ENCODE measurements at places on chromosomes 3 and 15.

- no peak for DNase-seq
These were observed 6.6 kb downstream of the CSPG4 start for GRCh38 chr15:75705854-75706681.

DNA sequence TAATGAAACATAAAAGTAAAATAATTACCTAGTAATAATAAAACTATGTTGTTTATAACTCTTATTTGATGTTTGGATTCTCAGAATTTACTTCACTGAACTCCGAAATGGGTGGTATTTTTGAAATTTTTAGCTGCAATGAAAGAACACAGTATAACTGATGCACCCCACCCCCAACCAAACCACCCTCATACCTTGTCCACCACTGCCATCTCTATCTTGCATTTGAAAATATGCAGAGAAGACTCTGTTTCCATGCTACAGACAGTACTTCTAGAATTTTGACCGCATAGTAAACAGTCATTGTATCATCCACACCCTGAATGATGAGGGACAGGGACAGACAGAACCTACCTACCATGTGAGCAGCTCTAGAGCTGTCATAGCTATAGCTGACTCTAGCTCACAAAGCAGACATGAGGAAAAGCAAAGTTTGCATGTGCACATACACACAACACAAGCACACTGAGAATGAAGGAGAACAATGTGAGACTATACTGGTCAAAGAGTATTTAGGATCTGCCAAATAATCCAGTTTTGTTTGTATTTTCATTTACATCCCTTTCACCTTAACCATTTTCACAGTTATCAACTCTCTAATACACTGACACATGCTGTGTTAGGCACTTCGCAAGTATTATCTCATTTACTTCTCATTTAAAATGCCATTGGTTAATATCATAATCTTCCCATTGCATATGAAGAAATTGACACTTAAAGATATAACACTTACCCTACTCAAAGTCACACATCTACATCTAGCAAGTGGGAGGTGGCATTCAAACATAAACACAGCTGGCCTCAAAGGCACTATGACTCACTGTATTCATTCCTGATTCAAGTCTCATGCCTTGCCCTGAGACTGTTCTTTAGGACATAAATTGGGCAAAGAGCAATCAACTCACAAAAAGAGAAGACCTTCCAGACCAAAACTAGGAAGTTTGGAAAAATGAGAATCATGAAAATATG is 1014.7 kb upstream of the CFAP20DC start:
- peak; percentile 51 for DNase-seq

DNA sequence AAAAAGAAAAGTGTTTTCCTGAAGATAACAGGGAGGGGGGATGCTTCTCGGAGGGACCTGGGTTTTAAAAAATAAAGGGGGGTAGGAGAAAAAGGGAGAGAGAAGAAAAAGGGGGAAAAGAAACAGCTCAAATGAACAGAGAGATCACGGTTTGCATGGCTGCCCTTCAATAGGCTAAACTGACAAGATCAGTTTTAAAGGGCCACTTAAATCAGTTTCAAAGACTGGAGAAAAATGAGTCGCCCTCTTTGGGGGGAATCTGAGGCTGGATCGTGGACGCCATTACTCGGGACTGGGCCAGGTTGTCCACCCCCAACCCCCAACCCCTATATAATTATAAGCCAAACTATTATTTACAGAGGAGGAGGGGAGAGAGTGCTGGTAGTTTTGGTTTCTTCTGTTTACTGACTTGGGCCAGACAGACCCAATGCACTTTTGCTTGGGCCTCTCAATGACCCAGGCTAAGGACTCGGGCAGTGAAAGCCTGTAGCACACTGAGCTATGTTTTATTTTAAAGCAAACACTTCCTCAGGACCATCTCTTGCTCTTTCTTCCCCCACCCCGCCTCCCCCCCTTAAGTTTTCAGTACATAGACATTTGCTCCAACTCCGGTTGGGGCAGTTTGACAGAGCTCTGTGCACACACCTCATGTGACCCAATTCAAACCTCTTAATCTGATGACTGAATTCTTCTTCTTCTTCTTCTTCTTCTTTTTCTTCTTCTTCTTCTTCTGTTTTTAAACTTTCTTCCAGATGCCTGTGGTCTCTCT is 6.3 kb downstream of the NR2F2 start:
- no peak for DNase-seq

DNA sequence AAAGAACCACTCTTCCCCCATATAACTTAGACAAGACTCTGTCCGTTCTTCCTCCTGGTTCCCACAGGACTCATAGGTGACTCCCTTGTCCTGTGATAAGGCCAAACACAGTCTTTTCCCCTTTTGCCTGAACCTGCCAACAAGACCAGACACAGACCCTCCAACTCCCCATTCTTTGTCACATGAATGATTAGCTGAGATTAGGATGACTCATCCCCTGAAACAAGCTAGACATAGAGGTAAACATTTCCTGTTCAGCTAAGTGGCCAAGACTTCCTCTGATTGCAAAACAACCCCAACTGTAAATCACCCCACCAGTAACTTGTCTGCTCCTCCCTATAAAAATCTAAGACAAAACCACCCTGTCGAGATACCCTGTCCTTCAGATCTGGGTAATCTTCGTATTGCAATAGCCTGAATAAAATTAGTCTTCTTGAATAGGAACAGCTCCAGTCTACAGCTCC is 11.4 kb upstream of the HTR3E start:
- no peak for DNase-seq

DNA sequence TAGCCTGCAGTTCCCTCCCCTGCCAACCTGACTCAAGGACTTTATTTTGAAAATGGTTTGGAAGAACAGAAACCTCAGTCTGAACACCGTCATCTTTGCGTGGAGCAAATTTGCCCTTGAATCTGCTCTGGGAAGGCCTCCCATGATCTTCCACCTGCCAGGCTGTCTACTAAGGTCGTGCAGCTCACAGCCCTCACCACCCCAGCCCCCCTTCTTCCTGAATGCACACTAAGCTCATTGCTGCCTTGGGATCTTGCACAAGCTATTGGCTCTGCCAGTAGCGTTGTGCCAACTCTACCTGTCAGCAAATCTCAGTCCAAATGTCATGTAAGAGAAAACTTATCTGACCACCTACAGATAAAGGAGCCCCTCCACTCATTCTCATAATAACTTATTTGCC is 141.5 kb downstream of the USP13 start:
- DNase-seq: no peak

GRCh38 chr15:62927196-62927595 is 115.4 kb upstream of the TPM1 start:
- DNase-seq: no peak

GRCh38 chr15:29805043-29805707 is 17.1 kb downstream of the TJP1 start:
- no peak for DNase-seq

DNA sequence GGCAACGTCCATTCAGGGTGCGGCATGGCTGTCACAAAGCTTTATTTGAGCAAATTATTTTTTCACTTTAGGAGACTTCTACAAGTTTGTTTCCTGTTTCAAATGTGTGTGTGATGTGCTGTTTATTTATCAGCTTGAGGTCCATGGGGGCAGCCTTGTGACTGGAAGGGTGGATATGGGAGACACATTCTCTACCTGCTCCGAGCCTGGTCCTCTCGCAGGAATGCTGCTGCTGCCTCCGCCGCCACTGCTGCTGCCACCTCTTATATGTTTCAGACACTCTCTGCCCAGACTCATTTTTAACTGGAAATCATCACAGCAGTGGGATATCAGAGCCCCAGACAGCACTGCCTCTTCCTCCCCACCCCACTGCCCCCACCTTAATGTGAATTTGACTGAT is 83.5 kb upstream of the PXYLP1 start:
- DNase-seq: no peak

DNA sequence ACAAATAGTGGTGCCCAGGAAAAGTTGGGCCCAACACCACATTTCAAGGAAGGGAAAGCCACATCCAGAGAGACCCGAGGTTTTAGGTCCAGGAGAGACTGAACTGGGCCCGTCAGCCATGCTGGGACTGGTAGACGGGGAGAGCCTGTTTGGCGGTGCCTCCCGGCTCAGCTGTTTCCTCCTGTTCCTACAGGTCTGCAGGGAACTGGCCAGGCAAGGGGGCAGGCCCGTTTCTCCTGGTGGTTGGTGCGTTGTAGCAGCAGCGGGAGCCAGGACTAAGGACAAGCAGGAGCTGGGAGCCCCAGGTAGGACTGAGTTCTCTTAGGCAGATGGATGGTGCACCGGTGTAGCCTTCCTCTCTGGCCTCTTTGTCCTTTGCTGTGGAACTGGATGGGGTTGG is 3.9 kb downstream of the PRKCD start:
- DNase-seq: no peak

Measured in bone marrow (tissue), 2 donors.